ENCODE measurements at places on chromosomes 11 and 22.

DNA sequence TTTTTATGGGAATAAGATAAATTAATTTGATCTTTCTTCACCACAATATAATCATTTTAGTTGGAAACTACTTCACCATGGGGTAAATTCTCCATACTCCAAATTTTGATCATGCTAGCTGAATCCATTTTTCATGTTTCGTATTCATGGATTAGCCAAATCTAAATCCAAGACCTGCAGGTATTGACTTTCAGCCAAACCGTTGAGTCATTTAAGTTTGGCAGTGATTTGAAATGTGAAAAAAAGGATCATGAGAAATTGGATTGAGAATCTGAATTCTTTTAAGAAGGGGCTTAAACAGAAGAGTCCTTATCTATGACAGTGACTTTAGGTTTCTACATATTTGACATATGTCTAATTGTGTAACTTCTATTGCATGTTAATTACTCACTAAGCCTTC lies 5.3 kb downstream of the GAS2 start:
- DNase-seq, result no peak

DNA sequence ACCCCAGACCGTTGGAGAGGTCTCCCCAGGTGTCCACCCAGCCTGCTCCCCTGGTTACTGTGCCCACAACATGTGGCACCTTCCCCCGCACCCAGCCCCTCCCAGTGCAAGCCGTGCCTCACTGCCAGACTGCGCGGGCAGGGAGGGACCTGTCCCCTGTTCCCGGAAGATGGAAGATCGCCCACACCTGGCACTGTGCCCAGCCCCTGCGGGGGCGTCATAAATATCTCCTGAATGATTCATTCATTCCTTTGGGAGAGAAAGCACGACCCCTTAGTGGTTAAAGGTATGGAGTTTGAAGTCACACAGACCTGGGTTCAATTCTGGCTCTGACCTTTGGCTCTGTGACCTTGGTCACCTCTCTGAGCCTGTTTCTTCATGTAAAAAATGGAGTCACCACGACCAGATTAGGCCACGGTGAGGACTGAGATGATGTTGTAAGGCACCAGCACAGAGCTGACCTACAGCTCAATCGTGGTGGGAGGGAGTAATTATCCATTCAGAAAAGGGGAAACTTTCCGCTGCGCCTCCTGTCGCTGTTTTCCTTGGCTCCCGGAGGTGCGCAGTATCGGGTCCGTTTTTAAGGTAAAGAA lies 497 bp upstream of the SYT12 start:
- peak; percentile 94 for DNase-seq

DNA sequence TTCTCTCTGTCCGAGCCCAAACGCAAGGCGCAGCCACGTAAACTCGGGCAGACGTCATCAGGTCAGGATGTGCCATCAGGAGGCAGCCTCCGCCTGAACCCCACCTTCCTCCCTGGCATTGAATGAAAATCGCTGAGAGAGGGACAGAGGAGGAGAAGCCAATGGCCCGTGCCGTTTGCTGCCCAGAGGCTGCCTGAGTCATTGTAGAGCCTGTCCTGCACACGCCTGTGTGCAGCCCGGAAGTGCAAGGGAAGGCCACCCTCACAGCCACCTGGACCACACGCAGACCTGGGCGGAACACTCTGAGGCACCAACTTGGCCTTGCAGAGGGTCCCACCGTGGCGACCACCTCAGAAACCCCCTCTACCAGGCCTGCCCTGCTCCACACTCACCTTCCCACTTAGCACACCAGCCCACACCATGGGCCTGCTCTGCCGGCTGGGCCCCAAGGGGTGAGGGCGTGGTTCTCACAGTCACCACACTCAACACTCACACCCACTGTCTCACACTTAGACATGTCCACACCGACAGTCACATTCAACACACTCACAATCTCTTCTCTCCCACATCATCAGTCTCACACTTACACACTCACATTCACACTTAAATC lies 9.1 kb downstream of the CHID1 start:
- no peak for DNase-seq

GRCh38 chr22:48444320-48445112 lies 1383.2 kb downstream of the BRD1 start:
- no peak for DNase-seq

DNA sequence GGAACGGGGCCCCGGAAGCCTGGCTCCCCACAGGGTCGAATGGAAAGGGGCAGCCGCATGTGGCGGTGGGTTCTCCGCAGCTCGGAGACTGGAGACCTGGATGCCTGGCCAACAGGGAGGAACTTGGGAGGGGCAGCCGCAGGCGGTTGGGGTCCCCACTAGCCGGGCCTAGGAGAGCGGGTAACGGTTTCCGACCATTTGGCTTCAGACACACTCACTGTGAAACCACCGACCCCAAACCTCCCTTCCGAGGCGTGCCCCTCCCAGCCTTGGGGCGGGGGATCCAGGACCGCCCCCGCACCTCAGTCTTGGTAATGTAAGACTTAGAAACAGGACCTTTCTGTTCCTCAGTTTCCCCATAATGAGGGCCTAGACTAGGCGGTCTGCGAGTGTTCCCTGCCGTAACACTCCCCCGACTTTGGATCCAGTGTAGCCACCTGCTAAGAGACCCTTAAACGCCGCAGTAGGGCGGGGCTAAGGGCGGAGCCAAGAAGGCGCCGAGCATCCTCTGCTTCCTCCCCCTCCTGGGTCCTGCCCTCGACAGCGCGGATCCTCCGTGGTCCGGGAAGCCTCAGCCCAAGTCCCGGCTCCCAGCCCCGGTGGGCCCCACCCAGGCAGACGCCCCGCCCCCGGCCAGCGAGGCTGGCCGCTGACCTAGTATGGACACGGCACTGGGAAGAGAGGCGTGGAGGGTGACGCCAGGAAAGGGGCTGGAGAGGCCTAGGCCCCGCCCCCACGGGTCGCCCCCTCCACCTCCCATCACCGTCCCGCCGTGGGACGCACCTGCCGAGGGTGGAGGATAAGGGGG lies 1.8 kb upstream of the RASGRP2 start:
- no peak for DNase-seq

DNA sequence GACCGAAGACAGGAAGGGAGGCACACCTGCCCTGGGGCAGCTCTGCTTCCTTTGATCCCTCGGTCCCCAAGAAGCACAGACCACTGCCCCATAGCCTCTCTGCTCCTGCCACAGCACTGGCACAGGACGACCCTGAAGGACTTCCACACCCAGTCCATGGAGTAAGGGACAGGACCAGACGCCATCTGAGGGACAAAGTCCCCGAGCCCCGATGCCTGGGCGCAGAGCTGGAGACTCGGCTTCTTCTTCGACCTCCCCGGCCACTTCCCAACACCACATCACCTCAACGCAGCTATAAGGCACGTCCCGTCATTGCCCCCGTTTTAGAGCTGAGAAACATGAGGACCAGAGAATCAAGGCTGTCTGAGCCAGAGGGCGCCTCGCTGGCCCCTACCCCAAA lies 310.5 kb downstream of the BRD1 start:
- DNase-seq, result no peak

GRCh38 chr22:23772649-23773473 lies at the start of gene MMP11:
Gene MMP11 (plus strand): TSS chr22:23772849. CDS start chr22:23772871, 22 bp downstream.
- DNase-seq, result no peak

GRCh38 chr11:126193038-126193478 lies 18.4 kb downstream of the RPUSD4 start:
- no peak for DNase-seq

- no peak for DNase-seq
Measured at GRCh38 chr22:24407884-24408283, 19.5 kb upstream of the ADORA2A start.

GRCh38 chr22:38819387-38819940 lies 24.4 kb downstream of the NPTXR start:
- no peak for DNase-seq

DNA sequence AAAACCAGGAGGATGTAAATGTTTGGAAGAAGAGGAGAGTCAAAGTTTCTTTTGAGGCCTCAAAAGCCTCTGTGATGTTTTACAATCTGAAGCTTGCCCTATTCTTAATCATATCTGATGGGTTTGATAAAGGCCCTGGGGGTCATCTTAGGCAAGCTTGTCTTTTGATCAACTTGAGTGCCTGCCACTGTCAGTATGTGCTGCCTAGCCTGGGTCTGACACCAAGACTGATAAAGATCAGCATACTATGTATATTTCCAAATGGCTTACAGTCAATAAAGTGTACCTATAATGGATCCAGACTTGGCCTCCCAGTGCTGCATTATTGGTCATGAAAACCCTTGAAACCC lies 12.7 kb downstream of the EHF start:
- no peak for DNase-seq

GRCh38 chr11:69574608-69575255 lies 66.2 kb upstream of the CCND1 start:
- no peak for DNase-seq

GRCh38 chr11:17760102-17761029 lies 25.8 kb downstream of the KCNC1 start:
- DNase-seq, result peak; percentile 30

GRCh38 chr11:125290263-125290662 lies 125.7 kb downstream of the PKNOX2 start:
- no peak for DNase-seq

DNA sequence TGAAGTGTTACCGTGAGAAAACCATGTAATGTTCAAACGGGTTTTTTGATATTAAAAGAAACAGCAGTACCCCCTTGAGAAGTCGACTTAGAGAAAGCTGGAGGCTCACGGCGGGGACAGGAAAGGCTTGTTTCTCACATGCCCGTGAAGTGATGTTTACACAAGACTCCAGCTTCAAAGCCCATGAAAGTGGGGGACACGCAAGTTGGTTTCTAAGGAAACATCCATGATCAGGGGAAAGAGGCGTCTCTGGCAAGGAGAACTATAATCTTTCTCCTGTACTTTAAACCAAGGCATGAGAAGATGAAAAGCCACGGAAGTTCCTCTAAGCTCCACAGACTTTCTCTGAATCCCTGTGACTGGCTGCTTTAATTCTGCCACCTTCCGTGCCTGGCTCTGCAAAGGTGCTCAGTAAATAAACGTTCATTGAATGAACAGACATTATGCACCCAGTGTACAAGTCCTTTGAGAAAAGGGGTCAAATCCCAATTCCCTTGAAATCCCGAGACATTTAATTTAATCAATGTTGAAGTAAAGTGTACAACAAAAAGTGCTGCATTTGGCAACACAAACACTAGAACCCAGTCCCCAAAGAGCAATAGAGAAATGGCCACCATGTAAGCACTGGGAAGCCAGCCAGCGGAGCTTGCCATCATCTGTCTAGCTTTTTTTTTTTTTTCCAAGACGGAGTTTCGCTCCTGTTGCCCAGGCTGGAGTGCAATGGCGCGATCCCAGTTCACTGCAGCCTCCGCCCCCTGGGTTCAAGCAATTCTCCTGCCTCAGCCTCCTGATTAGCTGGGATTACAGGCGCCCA lies 58.7 kb downstream of the AHNAK start:
- no peak for DNase-seq
